ENCODE measurements at places on chromosomes 11 and 22.

DNA sequence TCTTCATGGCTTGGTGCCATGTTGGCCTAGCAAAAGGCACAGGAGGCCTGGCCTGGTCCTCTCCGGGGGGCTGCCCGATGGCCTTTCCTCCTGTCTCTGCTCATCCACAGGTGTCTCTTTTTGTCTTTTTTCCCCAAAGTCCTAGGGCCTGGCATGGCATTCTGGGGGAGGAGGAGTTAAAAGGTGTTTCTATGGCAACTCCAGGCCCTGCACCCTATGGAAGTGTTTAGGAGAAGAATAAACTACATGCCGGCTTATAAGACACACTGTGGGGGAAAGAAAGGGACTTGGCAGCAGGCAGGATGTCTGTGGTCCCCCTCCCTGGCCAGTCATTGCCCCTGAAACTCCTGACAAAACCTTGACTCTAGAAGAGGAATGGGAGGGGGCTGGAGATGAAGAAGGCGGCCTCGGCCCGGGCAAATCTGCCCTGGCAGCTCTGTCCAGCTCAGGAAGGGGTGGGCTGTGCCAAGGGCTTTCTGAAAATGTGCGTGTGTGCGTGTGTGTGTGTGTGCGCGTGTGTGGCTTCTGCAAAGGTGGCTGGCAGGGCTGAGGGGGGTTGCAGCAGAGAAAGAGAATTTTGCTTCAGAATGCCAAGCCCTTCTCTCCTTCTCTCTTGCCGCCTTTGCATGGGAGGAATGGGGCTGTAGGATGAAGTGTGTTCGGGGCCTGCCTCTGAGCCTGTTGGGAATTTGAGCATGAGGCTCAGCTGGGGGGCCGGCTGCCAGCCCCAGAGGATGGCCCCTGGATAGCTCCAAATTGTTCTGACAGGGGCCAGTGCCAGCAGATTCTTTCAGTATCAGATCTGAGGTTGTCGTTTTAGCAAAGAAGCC lies 3.2 kb downstream of the TIMP3 start:
- no peak for DNase-seq

GRCh38 chr11:409600-410483 lies 5.0 kb downstream of the SIGIRR start:
- DNase-seq: no peak

- no peak for DNase-seq
Observed at GRCh38 chr11:95692526-95693260, 96.9 kb downstream of the FAM76B start.

- DNase-seq: no peak
Observed at GRCh38 chr11:63569570-63569969, 6.4 kb upstream of the PLAAT2 start.

DNA sequence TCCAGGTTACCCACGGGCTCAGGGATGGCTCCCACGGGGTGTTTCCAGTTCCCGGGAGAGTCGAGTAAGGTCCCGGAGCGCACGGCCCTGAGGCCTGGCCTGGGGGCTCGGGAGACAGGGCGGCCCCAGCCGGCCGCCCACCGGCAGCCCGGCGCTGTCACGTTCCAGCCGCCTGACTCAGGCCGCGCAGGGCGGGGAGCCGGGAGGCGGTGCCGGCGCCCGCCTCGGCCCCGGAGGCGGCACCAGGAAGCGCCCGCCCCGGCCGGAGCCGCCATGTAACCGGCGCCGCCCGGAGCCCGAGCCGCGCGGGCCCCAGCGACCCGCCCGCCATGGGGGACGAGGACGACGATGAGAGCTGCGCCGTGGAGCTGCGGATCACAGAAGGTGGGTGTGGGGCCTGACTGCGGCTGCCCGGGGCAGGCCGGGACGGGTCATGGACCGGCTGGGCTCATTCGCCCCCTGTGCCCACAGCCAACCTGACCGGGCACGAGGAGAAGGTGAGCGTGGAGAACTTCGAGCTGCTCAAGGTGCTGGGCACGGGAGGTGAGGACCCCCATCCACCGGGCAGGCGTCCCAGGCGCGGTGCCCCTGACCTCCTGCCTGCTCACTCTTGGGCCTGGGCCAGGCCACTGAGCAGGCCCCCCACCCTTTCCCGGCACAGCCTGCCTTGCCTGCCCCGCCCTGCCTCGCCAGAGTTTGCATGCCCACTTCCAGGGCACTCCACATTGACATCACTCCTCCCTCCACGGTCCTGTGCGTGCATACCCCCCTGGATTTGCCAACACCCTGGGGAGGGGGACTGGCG lies at the start of gene RPS6KA4:
Gene RPS6KA4, plus strand, starts transcription at position 256 of the 805 bp plus-strand sequence. Its CDS starts 74 bp downstream, at position 330.
- DNase-seq: peak; percentile 41
